ENCODE measurements at places on chromosomes 1 and 21.

GRCh38 chr1:5670590-5671350, 321.5 kb downstream of the NPHP4 start:
- no peak for DNase-seq

- DNase-seq: no peak
Observed at GRCh38 chr1:205240569-205240968, 12.8 kb downstream of the TMCC2 start.

GRCh38 chr1:168079761-168080160, 57.0 kb downstream of the GPR161 start:
- DNase-seq: no peak

GRCh38 chr1:29664711-29665110, 428.4 kb downstream of the PTPRU start:
- DNase-seq: no peak

- no peak for DNase-seq
Observed at GRCh38 chr1:85199667-85200462, 951 bp downstream of the SYDE2 start.

- DNase-seq: no peak
Observed at GRCh38 chr1:155123801-155124200, 3.9 kb upstream of the EFNA1 start.

GRCh38 chr21:35026617-35027562, 22.2 kb downstream of the RUNX1 start:
- DNase-seq: peak; percentile 25

- no peak for DNase-seq
Observed at GRCh38 chr1:64875101-64875500, 91.2 kb downstream of the JAK1 start.
